Large intestine (tissue), 12 donors: ENCODE measurements at places on chromosomes 1 and 21.

DNA sequence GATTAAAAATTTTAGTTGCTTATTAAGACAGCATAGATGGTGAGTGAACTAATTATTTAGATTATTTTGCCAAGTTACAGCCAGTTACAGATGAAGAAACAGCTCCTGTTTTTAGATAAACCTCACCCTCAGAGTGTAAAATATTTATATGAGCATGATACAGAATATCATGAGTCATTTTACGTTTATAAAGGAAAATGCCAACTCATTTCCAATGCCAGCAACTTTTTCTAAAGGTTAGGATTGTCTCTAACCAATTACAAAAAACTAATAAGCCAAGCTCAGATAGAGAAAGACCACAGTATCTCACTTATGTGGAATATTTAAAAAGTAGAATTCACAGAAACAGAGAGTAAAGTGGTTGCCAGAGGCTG, 590.1 kb downstream of the LTN1 start:
- H3K27ac ChIP-seq = no peak overlapping the region
- no peaks in the 10 kb centered on the region for H3K27me3 ChIP-seq
- H3K36me3 ChIP-seq = no peaks in the 10 kb centered on the region
- no peak for DNase-seq
- H3K4me3 ChIP-seq = no peak overlapping the region

DNA sequence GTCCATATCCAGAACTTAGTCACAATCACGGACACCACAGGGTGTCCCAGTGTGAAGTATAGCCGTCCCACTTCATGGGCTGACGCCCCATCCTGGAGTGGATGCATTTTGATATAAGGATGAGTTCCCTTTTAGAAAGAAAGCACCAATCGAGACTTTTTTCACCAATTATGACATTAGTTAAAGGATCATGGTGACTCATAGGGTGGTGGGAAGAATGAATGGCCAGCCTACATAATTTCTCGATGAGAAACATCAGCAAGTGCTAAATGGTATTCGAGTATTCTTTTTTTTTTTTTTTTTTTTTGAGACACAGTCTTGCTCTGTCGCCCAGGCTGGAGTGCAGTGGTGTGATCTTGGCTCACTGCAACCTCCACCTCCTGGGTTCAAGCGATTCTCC, 38.5 kb upstream of the USP1 start:
- H3K27ac ChIP-seq = no peak overlapping the region
- DNase-seq = no peak
- H3K27me3 ChIP-seq = no peaks in the 10 kb centered on the region
- no peak overlapping the region for H3K4me3 ChIP-seq
- H3K36me3 ChIP-seq = no peaks in the 10 kb centered on the region
- no peaks in the 10 kb centered on the region for H3K4me1 ChIP-seq

- no peaks in the 10 kb centered on the region for H3K27me3 ChIP-seq
- H3K27ac ChIP-seq = no peak overlapping the region
- no peak for DNase-seq
- H3K4me3 ChIP-seq = no peak overlapping the region
Measured at GRCh38 chr1:187689129-187689528, 860.4 kb downstream of the PLA2G4A start.

- no peak overlapping the region for H3K27ac ChIP-seq
- H3K4me3 ChIP-seq = no peak overlapping the region
- H3K27me3 ChIP-seq = peaks cover 2% of the 10 kb centered on the region
- no peaks in the 10 kb centered on the region for H3K36me3 ChIP-seq
Measured at GRCh38 chr1:223076362-223076761, 66.7 kb downstream of the TLR5 start.
